ENCODE measurements at places on chromosomes 4 and X.
A peak's percentile ranks its signal among the peaks of the same experiment; 100 is the strongest.

DNA sequence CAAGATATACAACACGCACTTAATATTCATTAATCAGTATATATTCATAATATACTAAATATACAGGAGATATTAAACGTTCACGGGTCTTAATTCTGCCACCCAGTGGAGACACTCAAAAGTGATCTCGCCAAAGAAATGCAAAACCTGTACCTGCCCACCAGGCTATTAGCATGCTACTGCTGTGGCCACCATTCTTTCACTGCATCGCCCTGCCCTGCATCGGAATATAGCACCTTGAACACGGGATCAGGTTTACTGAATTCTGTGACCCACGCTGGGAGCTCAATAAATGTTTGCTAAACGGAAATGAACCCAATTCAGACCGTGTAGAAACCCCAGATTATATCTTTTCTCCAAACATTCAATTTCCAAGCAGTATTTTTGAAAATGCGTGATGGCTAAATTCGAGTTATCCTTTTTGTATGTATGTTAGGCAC lies 840 bp upstream of the CLCN3 start:
- no peak for DNase-seq

DNA sequence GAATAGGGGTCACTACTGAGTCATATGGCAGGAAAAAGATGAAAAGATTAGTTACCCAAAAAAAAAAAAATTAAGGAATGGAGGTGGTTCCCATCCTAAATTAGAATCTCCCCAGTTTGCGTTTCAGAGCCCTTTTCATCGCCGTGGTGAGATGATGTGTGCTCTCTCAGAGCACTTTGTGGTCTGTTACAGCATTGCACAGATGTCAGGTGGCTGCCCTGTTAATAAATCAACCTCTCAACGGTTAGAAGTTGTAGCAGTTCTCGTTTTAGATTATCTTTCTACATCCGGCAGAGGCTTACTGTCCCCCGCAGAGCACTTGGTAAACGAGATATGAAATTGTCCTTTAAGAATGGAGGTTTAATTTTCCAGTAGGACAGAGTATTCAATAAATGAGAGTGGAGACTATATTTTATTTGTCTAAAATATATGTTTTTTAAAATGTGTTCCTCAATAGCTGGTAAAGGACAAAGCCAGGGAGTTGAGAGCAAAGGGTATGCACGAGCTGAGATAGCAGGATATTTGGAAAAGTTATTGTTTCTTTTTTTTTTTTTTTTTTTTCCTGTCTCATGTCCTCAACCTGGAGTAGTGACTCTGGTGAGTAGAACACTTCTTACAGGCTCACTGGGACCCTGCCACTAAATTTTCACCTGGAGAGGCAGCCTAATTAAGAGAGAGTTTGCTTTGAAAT lies 26.9 kb downstream of the AFF1 start:
- DNase-seq: no peak

DNA sequence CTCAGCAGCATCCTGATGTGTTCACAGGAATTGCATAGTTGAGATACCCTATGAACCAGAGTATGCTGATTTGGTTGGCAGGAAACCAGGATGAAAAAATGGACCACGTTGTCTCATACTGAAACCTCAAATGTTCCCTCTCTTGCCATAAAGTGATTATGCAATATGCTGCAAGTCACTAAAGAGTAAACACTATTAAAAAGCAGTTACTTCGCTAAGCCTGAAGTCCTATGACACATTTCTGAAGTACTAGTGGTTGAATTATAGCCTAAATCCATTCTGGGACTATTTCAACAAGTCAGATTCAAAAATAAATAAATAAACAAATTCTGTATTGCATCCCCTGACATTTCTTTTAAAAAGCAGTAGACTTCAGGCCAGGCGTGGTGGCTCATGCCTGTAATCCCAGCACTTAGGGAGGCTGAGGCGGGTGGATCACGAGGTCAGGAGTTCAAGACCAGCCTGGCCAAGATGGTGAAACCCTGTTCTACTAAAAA lies 106.0 kb upstream of the NAP1L5 start:
- DNase-seq: no peak

DNA sequence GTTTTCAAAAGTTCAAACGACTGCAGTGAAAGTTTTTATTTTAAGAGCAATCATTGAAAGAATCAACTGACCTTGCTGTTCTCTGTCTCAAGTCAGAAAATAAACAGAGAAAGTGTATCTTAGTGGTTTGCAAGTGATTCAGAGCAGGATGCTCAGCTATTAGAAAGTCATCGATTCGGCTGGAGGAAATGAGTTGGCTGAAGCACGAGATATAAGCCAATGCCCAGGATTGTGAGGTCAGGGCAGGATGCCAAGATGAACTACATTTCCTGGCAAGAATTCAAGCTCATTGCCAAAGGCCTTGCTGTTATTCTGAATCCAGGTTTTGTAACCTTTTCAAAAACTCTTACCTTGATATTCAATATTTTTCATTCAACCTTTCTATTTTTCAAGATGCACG lies 541.4 kb upstream of the BOD1L1 start:
- DNase-seq: peak; percentile 9

DNA sequence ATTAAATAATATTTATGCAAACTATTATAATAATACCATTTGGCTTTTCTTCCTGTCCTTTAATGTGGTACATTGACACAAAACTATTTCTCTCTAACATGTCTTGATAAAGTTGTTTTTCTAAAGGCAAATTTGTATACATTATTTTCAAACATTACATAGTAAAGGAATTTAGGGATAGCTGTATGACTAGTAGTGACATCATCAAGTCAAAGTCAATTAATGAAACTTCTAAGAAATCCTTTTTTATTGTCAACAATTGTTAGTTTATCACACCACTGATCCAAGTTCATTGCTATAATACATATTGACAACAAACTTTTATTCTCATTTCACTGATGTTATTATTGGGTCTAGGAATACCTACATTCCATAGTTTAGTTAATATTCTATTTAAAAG lies 68.4 kb downstream of the TBCK start:
- no peak for DNase-seq

GRCh38 chrX:153374426-153374825 lies 26.7 kb downstream of the PNMA6E start:
- DNase-seq: no peak

DNA sequence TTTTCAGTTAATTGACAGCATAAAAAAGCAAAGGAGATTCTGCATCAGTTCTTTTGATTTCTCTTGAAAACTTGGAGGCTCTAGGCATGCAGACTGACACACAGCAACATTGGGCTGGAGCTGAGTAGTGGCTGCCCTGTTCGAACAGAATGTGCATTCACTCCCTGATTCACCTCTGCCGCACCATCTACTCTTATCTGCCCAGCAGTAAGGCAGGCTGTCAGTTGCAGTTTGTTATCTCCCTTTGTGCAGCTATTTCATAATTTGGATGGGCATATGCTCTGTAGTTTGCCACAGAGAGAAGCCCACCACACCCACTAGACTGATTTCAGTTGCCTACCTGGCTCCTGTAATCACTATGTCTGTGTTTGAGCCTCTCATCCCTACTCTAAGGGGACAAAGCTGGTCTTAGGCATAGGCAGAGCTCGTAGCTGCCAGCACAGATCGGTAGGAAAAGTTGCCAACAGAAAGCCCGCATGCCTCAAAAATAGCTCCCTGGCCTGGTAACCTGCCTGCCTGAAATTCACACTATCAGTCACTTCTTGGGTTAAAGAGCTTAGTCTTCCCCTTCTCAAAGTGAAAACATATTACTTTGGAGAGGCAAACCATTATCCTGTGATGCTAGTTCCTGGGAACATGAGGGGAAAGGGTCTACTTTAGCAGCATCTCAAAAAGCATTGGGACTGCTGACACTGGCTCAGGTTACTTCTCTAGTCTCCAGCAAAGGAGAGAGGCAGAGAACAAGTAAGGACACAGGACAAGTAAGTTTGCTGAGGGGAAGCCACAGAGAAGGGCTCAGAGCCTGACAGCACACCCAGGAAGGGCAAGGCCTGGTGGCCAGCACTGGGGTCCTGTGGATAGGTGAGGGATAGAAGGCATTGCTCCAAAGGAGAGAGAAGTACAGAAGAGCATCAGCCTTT lies 75.9 kb upstream of the TMEM164 start:
- DNase-seq: no peak

DNA sequence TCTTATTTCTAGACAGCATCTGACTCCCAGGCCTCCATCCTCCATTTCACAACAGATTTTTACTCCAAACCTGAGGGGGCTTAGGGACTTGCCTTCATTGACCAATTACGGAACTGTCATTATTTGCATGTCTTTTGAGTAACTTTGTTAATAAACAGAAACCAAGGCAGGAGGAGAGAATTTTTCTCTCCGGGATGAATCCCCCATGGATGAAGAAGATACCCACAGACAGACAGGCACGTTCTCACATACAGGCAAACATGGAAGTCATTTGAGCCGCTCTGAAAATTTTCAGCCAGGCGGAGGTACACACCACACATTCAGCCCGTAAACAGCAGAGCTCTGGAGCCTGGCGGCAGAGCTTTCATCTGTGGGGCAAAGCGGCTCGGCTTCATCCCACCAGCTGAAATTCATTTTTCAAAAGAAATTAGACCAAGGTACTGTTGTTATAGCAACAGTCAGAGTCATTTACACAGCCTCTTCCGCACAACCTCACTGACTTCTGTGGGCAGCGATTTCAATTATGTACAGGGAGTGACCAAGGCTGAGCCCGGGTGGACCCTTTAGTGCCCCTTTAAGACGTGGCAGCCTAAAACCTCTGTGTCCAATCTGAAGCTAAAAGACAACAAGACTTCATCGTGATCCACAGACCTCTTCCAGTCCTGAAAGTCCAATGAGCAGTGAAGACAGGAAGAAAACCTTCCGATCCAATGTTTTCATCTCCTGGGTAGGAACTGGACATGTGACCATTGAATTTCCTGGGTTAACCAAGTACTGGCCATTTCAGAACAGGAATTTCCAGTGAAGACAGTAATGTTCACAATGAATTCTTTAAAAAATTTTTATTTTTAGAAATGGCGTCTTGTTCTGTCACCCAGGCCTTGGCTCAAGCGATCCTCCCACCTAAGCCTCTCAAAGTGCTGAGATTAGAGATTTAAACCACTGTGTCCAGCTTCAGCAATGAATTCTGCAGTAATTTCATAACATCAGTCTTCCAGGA lies 237.0 kb downstream of the MGST2 start:
- no peak for DNase-seq

- no peak for DNase-seq
Measured at GRCh38 chr4:167136270-167136669, 98.0 kb downstream of the SPOCK3 start.

- no peak for DNase-seq
Measured at GRCh38 chr4:107838861-107839565, 14.3 kb downstream of the SGMS2 start.

DNA sequence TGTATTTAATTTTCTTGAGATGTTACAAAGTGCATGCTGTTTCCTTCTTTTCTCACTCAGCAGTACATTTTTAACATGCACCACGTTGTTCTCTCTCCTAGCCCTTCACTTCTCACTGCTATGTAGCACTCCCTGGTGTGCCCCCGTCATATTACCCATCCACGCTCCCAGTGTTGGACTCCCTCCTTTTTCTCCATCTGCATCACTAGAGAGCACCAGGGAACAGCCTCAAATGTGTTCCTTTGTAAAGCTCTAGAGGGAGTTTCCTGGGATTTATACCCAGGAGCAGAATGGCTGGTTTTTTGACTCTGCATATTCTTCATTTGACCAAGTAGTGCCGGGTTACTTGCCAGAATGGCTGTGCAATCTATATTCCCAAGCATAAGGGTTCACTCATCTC lies 240.3 kb upstream of the ANXA3 start:
- DNase-seq: no peak

DNA sequence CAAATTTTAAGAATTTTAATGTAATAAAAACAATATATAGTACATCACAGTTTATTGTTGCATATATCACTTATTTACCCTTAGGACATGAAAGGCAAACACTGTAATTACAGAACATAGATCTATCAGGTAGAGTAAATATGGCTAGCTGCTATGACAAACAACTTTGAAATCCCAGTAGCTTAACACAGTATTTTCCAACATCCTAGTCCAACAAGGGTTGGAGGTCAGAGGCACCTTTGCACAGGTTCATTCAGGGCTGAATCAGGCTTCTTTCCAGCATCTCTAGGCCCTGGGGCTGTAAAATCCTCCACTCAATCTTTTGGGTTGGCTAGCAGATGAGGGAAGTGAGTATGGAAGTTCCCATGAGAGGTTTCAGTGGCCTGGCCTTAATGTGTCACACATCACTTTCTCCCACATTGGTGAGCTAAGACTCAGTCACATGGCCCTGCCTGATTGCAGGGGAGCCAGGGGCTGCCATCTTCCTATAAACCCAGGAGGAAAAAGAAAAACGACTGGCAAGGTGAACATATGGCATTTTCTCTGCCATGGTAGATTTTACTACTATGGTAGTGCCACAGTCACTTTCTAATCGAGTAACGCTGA lies 32.9 kb downstream of the HERC6 start:
- no peak for DNase-seq

- DNase-seq: no peak
Measured at GRCh38 chr4:174216799-174217272, 66.6 kb downstream of the FBXO8 start.

DNA sequence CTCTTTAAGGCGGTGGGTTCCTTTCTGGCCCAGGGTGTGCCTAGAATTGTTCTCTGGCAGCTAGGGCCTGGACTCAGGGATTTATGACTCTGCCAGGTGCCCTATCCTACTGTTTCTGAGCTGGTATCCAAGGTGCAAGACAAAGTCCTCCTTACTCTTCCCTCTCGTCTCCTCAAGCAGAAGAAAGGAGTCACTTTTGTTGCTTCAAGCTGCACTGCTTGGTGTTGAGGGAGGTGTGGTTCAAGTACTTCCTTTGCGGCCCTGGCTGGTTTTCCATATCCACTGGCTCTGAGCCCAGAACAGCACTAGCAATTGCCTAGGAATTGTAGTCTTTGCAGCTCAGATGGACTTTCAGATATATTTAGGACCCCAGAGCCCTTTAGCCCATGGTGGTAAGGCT lies 39.3 kb downstream of the RTL3 start:
- DNase-seq: no peak

DNA sequence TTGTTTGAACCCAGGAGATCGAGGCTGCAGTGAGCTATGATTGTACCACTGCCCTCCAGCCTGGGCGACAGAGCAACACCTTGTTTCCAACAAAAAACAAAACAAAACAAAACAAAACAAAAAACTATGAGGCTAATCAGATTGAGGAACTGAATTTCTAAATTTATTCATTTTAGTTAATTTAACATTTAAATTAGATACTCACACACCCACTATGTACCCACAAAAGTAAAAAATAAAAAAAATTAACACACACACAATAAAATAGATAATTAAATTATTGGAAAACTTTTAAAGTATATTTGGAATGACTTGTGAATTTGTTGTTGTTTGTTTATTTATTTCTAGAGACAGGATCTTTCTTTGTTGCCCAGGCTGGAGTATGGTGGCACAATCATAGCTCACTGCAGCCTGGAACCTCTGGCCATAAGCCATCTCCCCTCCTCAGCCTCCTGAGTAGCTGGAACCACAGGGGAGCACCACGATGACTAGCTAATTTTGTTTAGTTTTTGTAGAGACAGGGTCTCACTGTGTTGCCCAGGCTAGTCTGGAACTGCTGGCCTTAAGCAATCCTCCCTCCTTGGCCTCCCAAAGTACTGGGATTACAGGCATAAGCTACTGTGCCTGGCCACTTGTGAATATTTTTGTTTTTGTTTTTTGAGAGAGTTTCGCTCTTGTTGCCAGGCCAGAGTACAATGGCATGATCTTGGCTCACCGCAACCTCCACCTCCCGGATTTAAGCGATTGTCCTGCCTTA lies 9.8 kb upstream of the ZNF157 start:
- no peak for DNase-seq
